ENCODE measurements at places on chromosomes 16 and 17. TPM values are rescaled to one million over a fixed set of nuclear protein-coding genes. Genes with fewer than 3 reads are reported as not detected.

MT4 gene
- total RNA-seq = not detected

PIMREG gene
- total RNA-seq = 13.1 TPM

TOM1L1 gene
- 1.0 TPM for total RNA-seq

FAM83G gene
- 9.4 TPM for total RNA-seq

GALK1 gene
- 54.7 TPM for total RNA-seq

GDPD3 gene
- total RNA-seq = 25.8 TPM

B4GALNT2 gene
- total RNA-seq = 0.02 TPM

FBXW10B gene
- 0.18 TPM for total RNA-seq

GSDMA gene
- 1.1 TPM for total RNA-seq

CDRT4 gene
- total RNA-seq = 4.0 TPM

DNA sequence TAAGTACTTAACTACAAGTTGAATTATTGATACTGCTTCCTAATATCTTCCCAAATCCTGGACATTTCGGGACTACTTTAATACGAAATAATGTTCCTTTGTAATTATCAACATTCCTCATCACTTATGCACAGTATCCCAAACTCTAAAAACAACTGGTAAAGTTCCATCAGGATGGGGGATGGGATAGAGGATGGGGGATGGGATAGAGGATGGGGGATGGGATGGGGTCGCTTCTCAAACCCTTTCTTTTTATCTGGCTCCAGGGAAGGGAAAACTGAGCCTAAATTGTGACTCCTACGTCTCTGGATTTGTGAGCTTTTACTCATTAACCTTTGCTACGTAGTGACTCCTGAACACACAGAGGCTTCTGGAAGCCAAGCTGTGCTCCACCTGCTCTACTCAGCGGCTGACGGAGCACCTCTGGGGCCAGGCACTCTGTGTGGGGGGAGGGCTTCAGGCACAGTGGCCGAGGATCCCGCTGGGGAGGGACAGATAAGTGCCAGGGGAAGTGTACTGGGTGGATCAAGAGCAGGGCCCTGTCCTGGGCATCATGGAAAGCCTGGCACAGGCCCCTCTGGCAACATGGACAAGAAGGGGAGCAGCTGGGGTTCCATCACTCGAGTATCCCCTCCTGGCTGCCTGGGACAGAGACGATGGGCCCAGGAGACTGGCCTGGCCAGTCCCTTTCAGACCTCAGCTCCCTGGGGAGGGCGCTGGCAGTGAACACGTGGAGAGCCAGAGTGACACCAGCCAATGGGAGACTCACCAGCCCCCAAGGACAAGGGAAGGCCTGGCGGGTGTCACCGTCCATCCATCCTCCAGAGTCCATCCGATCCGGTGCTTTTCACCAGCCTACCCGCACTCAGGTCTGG, 56.2 kb downstream of the PGS1 start:
- no peak for DNase-seq

DNA sequence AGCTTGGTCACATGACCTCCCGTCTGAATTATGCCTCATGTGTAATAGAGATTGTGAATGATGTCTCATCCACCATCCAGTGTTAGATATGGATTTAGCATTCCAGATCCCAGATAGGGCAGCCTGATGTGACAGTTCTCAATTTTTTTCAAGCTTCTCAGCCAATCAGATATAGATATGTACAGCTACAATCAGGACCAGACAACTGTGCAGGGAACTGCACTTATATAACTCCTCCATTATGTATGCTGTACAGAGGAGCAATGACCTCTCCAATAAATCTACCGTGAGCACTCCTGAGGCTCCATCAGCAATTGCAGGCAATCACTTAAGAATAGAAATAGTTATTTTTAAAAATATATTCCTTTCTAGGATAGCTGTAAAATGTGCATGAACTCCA, 722.8 kb upstream of the SOX9 start:
- no peak for DNase-seq

- DNase-seq = no peak
Measured at GRCh38 chr16:52296076-52296475, 250.9 kb downstream of the TOX3 start.

DNA sequence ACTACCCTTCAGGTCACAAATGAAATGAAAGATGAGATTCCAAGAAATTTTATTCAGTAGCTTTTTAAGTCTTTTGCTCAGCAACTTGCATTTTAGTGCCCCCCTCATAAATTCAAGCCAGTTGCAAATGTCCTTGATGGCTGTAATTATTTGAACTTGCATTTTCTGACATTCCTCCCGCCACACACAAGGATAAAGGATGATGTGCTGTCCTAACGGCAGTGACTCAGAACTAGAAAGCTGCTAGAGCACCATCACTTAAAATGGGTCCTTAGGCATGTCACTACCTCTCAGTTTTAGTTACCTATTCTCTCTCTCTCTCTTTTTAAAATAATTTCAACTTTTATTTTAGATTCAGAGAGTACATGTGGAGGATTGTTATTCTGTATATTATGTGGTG, 306.7 kb downstream of the CNTNAP4 start:
- no peak for DNase-seq

GRCh38 chr17:880443-881269, 98.5 kb downstream of the MRM3 start:
- DNase-seq = no peak

DNA sequence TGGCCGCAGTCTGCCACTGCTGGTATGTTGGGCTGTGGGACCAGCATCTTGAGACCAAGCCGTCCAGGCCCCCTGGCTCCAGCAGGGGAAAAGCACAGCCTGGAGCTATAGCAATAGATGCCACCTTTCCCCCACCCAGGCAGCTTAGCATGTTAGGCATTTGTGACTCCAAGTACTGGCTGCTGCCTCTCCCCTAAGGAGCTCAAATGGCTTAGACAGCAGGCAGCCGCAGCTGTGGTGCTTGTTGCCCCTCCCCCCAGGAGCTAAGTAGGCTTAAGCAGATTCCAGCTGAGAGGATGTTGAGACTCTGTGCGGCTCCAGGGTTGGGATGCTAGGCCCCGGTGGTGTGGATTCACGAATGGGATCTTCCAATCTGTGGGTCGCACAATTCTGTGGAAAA, 88.8 kb upstream of the ANKFN1 start:
- no peak for DNase-seq

- DNase-seq = no peak
Measured at GRCh38 chr16:85526185-85526974, 86.7 kb upstream of the GSE1 start.

GRCh38 chr16:49835161-49835777, 20.6 kb downstream of the ZNF423 start:
- DNase-seq = no peak

- DNase-seq = no peak
Measured at GRCh38 chr17:49760932-49761558, 2.9 kb downstream of the FAM117A start.

DNA sequence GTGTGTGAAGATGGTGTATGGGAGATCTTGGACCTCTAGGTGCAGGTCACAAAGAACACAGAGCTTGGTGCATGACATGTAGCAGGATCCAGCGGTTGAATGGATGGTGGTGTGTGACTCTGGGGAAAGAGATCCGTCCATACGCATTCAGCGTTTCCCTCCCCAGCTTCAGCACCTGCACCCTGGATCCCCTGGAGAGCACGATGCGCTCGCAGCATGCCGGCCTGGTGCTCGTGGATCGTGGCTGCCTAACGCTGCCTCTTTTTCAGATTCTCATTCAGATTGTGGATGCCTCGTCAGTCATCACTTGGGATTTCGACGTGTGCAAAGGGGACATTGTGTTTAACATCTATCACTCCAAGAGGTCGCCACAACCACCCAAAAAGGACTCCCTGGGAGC, 70.9 kb downstream of the SEC14L1 start:
- DNase-seq = no peak

DNA sequence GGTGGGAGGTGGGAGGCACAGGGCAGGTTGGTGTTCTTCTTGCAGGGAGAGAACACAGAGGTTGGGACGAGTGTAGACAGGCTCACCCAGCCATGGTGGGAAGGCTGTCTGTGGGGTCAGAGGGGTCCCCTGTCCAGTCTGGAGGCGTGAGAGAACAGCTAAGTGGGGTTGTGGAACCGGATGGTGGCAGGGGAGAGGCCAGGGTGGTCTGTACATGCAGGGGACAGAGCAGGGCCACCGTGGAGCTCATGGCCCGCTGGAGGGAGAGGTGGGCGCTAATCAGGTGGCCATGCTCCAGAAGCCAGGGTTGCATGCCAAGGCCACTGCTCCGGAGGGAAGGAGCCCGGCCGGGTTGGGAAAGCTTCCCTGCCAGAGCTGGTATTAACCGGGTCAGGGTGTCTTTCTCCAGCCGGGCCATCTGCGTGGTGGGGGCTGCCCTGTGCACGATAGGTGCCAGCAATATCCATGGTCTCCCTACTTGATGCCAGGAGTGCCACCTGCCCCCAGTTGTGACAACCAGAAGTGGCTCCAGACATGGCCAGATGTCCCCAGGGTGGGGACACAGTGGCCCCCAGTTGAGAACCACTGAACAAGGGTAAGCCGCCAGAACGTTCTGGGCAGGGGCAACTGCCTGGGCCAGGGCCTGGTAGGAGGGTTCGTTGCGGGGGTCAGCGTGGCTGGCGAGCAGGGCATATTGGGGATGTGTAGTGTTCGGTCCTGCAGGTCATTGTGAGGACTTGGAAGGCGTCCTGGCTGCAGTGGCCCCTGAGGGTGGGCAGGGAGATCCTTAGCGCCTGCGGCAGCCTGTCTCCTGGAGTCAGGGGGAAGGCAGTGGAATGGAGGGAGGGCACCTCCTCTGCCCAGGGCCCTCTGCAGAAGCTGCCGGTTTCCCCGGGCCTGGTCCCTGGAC, 5.1 kb downstream of the SNN start:
- DNase-seq = no peak

GRCh38 chr16:5845046-5845445, 747.5 kb upstream of the EEF2KMT start:
- DNase-seq = no peak

GRCh38 chr16:69894676-69895075, 56.5 kb upstream of the CLEC18A start:
- no peak for DNase-seq

GRCh38 chr16:1338119-1338730, 4.8 kb downstream of the BAIAP3 start:
- DNase-seq = no peak

DNA sequence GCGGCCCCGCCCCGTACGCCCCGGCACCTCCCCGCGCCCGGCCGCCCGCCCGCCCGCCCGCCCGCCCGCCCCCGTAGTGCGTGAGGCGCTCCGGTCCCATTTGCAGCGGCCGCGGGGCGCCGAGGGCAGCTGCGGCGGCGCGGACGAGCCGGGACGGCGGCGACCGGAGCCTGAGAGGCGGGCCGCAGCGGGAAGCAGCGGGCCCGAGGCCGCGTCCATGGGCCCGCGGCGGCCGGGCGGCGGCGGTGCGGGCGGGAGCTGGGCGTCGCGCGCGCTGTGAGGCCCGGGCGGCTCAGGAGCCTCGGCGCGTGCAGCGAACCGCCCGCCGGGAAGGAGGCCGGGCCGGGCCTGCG, at the start of gene MPRIP:
TSS of gene MPRIP (plus strand) at position 74 of the 353 bp plus-strand sequence. CDS start 392 bp downstream, outside the sequence.
- no peak for DNase-seq

GRCh38 chr16:88804552-88805339, 1.2 kb downstream of the CDT1 start:
- peak; percentile 54 for DNase-seq

DNA sequence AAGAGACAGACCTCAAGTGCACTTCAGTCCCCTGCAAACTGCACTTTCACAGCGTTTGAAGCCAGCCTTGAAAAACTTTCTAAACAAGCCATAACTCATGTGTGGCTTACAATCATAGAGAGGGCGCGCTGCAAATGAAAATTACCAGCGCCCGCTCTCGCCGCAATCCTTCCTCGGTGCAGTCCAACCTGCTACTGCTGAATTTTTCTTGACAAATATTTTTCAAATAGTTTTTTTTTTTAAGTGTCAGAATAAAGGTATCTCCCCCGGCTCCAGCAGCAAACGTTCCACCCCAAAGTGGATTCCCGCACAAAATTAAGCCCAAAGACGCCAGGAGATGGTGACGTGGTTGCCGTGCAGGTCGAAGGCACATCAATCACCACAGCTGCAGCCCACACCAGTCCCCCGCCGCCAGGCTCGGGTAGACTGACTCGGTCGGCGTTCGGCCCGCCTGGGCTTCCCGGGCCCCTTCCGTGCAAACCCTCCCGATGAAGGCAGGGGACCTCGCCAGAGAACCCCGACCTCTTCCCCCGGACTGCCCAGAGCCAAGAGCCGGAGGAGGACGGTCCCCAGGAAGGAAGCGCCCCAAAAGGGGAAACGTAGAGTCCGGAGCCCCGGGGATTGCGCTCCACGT, 630 bp downstream of the GRB2 start:
- peak; percentile 62 for DNase-seq

DNA sequence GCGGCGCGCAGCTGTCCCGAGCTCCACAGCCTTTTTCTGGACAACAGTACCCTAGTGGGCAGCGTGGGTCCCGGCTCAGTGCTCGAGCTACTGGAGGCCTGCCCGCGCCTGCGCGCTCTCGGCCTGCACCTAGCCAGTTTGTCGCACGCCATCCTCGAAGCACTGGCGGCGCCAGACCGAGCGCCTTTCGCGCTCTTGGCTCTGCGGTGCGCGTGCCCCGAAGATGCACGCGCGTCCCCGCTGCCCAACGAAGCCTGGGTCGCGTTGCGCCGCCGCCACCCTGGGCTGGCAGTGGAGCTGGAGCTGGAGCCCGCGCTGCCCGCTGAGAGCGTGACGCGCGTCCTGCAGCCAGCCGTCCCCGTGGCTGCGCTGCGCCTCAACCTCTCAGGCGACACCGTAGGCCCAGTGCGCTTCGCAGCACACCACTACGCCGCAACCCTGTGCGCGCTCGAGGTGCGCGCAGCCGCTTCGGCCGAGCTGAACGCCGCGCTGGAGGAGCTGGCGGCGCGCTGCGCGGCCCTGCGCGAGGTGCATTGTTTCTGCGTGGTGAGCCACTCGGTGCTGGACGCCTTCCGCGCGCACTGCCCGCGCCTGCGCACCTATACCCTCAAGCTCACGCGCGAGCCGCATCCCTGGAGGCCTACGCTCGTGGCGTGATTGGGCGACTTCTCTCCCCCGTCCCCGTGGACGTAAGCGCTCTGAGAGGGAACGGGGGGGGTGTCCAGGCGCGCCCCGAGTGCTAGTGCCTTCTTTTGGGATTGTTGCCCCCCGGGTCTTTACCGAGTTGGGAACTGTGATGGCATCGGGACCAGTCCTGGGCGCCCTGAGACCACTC, 1.2 kb upstream of the HSF4 start:
- no peak for DNase-seq

DNA sequence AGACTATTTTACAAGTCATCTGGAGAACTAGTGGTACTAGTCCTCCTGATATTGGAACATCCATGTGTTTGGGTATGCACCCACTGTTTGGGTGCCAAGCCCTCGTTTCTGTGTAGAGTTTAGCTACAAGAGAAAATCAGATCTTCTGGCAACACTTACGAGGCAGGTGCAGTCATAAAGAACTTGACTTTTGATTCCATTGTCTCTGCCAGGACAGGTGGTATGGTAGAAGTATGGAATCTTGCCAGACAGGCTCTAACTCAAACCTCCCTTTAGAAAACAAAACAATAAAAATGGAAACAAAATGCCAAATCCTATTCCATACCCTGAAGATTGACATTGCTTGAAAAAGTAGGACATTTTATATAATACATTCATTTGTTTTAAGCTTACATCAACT, 16.0 kb downstream of the RNF43 start:
- DNase-seq = no peak

GRCh38 chr17:59002848-59003247, 103.8 kb downstream of the TRIM37 start:
- no peak for DNase-seq
